AG04450 (cell line): ENCODE measurements at places on chromosomes 1 and 21.

- no peak for DNase-seq
Measured at GRCh38 chr21:25925064-25925800, 190.5 kb downstream of the GABPA start.

DNA sequence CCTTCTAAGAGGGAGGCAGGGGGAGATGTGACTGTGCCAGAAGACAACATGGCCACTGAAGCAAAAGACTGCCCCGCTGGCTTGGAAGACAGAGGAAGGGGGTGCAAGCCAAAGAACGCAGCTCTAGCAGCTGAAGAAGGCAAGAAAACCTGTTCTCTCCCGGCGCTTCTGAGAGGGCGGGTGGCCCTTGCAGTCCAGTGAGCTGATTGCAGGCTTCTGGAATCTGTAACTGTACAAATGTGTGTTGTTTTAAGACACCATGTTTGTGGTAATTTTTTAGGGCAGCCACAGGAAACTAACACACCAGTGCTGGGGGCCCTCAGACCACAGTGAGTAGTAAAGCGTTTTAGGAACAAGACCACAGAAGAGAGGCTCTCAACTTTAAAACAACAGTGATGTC lies 47.0 kb downstream of the CD46 start:
- no peak for DNase-seq

- DNase-seq = no peak
Measured at GRCh38 chr1:117535821-117536220, 70.0 kb upstream of the TENT5C start.

DNA sequence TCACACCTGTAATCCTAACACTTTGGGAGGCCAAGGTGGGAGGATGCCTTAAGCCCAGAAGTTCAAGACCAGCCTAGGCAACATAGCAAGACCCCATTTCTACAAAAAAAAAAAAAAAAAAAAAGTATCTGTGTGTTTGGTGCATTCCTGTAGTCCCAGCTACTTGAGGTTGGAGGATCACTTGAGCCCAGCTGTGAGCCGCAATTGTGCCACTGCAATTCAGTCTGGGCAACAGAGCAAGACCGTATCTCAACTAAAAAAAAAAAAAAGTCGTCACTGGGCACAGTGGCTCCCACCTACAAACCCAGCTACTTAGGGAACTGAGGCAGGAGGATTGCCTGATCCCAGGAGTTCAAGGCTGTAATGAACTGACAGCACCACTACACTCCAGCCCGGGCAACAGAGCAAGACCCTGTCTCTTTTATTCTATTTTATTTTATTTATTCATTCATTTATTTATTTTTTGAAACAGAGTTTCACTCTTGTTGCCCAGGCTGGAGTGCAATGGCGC lies 8.6 kb upstream of the EIF4G3 start:
- no peak for DNase-seq

GRCh38 chr1:182784556-182785171 lies 4.9 kb upstream of the NPL start:
- no peak for DNase-seq

GRCh38 chr1:225461533-225462428 lies 33.9 kb upstream of the LBR start:
- no peak for DNase-seq

DNA sequence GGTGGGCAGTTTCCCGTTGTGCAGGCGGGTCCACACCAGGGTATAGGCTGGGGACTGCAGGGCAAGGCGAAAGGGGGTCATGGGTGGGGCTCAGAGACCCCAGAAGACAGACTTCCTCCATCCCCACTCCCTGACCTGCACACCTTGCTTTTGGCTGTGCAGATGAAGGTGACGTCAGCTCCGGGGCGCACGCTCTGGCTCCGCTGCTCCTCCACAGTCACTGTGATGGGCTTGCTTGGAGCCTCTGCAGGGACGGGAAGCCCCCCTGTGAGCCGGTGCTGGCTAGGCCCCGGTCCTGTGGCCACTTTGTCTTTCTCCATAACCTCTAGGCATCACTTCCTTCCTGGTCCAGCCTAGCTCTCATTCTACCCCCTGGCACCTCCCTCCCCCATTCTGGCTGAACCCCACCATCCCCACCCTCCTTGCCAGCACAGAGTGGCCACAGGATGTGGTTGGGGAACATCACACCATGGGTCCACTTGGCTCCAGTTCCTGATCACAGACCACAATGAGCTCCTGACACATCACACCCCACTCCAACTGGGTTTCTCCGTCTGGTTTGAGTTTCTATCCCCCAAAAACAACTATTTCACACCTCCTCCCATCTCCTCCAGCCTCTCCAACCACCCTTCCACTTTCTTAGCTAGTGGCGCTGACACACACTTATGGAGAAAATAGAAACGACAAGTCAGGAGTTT lies 45.2 kb downstream of the LDLRAD2 start:
- DNase-seq = no peak

- DNase-seq = no peak
Measured at GRCh38 chr1:49630156-49630555, 393.6 kb downstream of the AGBL4 start.

DNA sequence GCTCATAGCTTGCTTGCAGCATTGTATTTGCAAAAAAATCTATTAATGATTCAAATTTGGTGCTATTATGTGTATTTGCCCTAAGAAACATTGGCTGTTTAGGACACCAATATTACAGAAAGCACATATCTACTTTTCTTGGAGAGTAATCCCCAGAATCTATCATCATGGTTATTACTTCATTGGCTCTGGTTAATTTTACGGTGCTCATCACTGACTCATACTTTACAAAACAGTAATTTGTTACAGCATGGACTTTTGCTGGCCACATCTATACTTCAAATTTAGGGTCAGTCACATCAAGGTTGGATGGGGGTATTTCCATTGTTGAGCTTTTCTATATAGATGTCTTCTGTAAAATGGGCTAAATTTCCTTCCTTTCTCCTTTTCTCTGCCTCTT lies 45.7 kb downstream of the SH3GLB1 start:
- DNase-seq = no peak

GRCh38 chr1:197027359-197027758 lies 39.7 kb downstream of the F13B start:
- DNase-seq = no peak

DNA sequence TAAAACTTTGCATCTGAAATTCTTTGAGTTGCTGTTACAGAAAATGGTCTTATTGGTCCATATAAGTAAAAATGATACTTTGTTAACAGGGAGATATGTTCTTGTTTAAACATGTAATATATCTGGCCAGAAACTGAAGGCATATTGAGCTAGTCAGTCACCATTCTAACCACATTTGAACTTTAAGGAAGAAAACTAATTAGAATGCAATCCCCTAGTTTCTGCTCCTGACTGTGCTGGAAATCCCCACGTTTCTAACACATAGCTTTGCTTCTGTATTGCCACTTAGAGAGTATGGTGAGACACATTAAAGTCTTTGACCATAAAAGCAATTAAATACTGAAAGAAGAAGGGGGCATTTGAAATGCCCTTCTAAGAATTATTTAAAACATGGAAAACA lies 32.1 kb upstream of the HIVEP3 start:
- DNase-seq = no peak
